Fibroblast of skin of right biceps (primary cell): ENCODE measurements at places on chromosomes 16 and 17.

GRCh38 chr16:20791923-20792612 is 14.2 kb downstream of the ERI2 start:
- DNase-seq = peak; percentile 30

DNA sequence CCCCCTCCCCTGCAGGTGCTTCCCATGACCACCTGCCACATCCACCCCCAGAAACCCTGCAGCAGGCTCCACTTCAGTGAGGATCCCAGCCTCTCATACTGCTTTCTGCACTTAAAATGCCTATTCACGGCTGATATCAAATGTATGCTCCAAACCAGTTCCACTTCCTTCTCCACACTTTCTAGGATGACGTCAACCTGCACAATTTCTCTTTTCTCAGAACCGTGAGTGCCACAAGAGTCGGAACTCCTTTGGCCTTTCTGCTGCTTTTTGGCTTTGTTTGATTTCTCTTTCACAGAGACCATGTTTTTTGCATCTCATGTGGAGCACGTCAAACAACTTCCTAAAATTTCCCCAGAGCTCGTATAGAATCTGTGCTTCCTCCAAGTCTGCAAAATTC is 378.8 kb upstream of the TNRC6C start:
- no peak for DNase-seq

- DNase-seq = no peak
These were observed 64.7 kb downstream of the WNT3 start for GRCh38 chr17:46753776-46754175.

DNA sequence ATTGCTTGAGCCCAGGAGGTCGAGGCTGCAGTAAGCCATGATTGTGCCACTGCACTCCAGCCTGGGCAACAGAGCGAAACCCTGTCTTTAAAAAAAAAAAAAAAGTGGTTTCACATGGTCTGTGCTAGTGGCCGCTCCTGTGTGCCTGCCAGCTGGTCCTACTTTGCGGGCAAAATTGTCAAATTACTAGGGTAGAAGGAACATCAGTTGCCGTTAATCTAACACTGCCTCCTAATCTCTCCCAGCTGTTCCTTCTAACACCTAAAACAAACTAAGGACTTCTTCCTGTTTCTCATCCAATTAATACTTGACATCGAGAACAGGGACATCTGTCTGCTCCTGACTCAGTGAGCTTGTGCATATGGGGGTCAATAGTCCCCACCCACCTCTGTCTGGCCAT is 23.9 kb downstream of the TMEM11 start:
- no peak for DNase-seq

DNA sequence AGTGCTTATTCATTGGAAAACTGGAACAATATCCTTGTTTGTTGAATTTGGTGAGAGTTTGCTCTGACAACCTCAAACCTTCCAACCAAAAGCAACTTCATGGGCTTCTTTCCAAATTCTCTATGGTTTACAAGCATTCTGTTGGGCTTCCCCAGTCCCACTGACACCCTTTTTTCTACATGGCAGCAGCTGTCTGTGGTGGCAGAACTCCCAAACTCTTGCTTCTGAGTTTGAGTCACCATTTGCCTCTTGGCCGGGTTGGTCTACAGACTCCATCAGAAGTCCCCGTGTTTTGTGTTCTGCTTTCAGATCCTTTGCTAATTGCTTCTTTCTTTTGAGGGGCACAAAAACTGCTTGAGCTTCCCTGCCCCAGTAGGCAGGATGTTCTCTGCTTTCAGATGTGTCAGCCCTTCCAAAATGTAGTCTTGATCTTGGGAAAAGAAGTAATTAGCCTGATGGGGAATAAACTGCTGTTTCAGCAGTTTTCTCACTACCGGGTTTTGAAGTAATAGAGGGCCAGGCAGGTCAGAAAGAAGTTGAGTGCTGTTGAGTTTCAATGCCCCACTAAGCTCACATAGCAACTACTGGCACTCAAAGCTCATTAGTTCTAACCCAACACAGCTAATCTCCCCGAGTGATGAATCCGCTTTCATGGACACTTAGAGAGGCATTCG is 80.7 kb downstream of the HS3ST3A1 start:
- DNase-seq = peak; percentile 94

DNA sequence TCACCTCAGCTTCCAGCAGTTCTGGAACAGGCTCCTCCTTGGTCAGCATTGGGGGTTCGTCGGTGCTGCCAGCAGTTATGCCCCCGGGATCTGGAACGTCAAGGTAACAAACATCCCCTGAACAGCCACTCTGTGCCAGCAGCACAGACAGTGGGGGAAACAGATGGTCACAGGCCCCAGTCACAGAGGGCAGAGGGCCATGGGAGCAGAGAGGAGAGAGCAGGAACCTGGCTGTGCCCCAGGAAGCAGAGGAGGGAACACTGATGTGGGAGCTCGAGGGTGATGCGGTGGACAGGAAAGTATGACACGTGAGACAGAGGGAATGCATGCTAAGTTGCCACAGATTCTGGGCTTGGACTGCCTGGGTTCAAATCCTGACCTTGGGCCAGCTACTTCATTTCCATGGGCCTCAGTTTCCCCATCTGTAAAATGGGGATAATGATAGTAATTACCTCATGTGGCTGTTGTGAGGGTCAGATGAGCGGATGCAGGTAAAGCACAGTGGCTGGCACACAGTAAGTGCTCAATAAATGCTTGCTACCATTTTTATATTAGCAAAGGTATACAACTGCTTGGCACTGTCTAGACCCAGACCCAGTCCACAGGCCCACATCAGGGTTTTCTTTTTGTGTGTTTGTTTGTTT is 4.9 kb downstream of the BCL7C start:
- no peak for DNase-seq

GRCh38 chr17:17258998-17259397 is 22.0 kb upstream of the FLCN start:
- DNase-seq = no peak

DNA sequence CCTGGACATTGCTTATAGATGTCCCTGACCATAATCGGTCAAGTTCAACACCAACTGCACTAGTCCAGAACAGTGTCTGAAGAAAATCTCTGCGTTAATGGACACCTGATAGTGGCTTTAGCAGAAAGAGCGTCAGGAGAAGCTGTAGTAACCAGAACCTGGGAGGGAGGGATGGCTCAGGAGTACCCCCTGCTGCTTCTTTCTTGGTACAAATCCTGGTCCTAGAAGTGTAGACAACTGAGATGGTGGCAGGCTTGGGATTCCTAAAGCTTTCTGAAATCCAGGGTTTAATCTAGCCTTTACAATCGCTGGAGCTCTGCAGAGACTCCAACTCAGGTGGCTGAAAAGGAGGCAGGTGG is 5.4 kb downstream of the MAP3K14 start:
- DNase-seq = no peak

DNA sequence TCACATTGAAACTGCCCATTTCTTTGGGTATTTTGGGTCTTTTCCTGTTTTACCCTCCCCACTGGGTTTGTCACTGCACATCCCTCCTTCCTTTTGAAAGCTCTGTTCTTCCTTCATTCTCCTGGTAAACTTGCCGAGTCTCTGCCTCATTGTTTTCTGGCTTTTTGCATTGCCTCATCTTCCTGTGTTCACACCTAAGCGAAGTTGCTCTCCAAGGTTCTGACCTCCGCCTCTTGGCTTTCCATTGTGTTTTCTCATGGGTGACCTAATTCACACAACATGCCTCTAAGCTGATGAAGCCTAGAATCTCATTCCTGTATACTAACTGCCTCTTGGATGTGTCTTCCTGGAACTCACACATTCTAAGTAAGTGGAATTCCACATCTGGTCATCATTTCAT is 1096.1 kb upstream of the EEF2KMT start:
- no peak for DNase-seq

DNA sequence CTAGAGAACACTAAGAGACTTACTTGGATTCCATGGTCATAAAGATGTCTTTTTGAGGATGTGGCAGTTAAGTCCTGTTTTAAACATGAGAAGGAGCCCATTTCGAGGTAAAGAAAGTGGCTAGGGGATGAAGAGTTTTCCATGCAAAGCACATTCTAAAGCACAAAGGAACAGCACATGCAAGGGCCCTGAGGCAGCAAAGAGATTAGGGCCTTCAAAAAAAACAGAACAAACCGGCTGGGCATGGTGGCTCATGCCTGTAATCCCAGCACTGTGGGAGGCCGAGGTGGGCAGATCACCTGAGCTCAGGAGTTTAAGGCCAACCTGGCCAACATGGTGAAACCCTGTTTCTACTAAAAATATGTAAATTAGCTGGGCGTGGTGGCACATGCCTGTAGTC is 79.8 kb downstream of the AKAP1 start:
- no peak for DNase-seq

GRCh38 chr16:21663889-21664647 is at the start of gene OTOA:
Gene OTOA (plus strand): TSS chr16:21663968. CDS start chr16:21678515, 14,547 bp downstream.
- no peak for DNase-seq

DNA sequence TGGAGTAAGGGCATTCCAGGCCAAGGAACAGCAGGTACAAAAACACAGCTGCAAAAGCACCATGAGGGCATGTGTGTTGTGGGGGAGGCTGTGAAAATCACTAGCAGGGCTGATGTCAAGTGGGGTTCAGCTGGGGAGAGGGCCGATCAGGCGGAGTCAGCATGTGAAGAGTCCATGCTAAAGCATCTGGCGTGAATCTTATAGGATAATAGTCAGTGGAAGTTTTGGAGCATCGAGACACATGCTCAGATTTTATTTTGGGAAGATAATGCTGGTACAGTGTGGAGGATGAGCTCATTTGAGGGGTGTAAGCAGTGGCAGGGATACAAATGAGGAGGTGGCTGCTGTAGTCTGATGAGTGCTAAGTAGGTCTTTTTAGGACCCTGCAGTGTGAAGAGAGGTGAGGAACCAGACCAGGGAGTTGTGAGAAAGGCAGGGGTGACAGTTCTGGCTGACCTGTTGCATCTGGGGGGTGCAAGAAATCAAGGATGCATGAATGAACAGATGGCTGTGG is 30.3 kb downstream of the MMD start:
- no peak for DNase-seq

DNA sequence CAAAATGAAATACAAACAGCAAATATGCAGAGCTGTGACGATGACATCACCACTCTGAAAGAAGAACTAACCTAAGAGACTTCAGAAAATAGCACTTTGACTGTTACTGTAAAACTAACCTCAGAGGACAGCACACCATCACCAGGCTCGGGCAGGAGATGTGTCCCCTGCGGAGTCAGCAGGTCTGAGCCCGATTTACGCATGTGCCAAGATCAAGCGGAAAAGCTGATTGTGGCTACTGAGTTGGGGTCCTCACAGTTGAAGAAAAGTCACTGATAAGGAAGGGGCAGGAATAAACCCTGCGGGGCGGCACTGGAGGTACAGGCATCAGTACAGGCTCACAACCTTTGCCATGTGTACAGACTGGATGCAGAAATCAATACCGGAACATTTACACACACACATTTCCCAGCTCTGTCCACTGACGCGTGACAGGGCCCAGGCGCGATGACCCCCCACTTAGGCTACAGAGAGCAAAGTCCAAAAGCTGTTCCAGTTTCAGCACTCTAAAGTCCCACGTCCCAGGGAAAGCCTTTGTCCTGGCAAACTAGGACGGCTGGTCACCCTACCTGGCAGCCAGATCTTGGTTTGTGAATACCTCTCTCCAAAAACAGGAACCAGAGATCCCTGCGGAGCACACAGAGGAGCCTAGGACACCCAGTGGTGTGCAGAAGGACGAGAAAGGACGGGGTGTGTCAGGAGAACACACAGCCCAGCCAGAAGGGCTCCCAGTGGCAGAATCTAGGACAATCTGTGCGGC is 21.5 kb downstream of the TRAP1 start:
- DNase-seq = no peak

- DNase-seq = no peak
These were observed 183.6 kb upstream of the RPL38 start for GRCh38 chr17:74019860-74020259.

- DNase-seq = peak; percentile 6
These were observed 220.0 kb downstream of the HAPSTR1 start for GRCh38 chr16:9311303-9311954.

DNA sequence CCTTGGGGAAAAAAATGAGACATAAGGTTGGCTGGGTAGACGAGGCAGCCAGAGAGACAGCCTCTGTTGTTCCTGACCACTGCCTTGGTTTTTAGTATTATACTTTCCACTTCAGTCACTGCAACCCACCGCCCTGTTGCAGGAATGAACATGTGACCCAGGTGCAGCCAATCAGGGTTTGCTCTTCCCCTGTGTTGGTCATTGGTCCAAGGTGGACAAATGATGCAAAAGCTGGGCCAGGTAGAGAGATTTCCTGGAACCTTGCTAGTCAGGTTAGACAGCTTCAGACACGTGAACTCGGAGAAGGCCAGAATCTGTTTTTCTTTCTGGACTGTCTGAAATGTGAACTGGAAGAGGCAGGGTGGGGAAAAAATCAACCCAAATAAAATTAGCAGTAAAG is 452.4 kb upstream of the RBFOX1 start:
- DNase-seq = no peak
